8988T (cell line): ENCODE measurements at places on chromosomes 1 and 21.

DNA sequence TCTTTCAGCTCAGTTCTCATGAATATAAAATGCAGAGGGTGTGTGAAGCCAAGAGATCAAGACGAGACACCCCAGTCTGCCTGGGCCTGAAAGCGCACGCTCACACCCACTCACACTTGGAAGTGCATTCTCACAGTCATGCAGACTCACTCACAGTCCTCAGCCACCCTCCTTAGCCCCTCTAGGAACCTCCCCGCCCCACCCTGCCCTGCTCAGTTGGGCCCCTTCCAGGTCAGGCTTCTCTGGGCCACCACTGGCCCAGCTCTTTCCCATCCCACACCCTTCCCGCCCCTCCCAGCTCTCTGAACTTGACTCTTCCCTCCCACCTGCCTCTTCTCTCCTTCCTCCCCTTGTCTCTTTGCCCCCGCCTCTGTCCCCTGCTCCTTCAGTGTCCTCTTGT, 93.8 kb downstream of the EPHB2 start:
- DNase-seq = no peak

DNA sequence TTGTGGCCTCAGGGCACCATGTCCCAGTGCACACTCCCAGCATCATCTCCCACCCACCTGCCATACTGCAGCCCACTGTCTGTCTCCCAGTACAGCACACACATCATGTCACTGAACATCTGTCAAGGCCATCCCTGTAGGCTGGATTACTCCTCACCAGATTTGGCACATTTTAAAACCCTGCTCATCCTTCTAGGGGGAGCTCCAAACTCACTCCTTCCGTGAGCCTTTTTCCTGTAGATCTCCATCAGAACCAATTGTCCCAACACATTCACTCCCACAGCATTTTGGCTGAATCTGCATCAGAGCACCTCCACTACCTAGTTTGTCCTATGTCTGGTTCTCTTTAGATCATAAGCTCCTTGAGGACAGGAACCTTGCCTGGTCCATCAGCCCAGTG, 58.6 kb upstream of the GRIK3 start:
- no peak for DNase-seq

DNA sequence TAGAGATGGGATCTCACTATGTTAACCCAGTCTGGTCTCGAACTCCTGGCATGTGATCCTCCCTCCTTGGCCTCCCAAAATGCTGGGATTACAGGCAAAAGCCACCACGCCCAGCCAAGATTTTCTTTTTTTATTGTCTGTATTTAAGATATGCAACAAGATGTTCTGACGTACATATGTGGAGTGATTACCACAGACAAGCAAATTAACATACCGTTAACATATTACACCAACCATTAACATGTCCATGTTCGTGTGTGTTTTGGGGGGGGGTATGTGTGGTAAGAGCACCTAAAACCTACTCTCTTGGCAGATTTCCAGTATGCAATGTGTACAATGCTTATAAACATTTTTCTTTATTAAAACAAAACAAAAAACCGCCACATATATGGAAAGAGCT, 10.6 kb upstream of the KCNE2 start:
- DNase-seq = no peak

DNA sequence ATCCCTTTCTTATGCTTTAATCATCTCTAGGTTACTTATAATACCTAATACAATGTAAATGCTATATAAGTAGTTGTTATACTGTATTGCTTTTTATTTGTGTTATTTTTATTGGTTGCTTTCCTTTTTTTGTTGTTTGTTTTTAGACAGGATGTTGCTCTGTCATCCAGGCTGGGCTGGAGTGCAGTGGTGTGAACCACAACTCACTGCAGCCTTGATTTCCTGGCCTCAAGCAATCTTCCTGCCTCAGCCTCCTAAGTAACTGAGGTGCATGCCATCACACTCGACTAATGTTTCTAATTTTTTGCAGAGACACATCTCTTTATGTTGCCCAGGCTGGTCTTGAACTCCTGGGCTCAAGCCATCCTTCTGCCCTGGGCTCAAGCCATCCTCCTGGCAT, 26.9 kb downstream of the KRTAP19-8 start:
- no peak for DNase-seq

DNA sequence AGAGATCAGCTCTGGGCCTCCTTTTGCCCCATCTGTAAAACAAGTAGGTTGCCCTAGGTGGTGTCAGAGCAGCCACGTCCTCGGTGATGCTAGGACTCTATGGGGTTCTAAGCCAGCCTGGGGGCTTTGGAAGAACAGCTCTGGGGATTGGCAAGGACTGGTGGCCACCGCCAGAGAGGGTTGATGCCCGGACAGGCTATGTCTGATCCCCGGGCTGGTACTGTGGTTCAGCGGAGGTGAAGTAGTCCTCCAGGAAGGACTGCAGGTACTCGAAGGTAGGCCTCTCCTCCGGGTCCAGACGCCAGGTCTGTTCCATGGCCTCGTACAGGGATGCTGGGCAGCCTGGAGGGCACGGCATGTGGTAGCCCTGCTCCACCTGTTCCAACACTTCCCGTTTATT, 8.8 kb upstream of the AHDC1 start:
- DNase-seq = no peak

DNA sequence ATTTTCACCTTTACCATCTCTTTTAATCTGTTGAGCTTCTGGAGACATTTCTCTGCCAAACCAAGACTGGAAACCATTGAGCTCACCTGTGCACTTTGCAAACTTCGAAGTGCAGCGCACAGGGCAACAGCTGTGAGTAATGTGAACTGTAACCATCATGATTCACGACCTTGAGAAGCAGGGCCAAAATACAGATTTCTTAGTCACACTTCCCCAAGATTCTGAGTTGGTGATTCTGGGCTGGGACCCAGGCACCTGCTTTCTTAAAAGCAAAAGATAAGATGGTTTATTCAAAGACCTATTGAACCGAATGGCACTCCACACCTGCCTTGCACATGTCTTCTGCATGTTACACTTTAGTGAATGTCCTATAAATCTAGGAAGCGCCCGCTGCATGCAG, 10.2 kb downstream of the AGTRAP start:
- DNase-seq = no peak

GRCh38 chr1:188499690-188500089, 1670.9 kb downstream of the PLA2G4A start:
- DNase-seq = no peak

DNA sequence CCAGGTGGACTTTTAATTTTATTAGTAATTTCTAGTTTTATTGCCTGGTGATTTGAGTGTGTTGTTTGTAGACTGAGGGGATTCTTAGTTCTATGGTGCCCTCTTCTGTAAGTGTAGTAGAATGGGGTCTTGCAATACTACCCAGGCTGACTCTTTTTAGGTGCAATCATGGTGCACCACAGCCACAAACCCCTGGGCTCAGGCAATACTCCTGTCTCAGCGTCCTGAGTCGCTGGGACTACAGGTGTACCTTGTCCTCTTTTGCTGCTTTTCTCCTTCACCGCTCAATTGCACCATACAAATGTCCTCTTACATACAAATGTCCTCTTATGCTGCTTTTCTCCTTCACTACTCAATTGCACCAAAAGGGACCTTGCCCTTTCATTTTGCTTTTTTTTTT, 43.1 kb downstream of the SCP2 start:
- DNase-seq = no peak

- no peak for DNase-seq
These were observed 42.7 kb upstream of the GOLT1A start for GRCh38 chr1:204256531-204256930.

- no peak for DNase-seq
These were observed 63.9 kb downstream of the GRIK1 start for GRCh38 chr21:29875873-29876272.

- DNase-seq = no peak
These were observed 252.0 kb downstream of the RHOU start for GRCh38 chr1:228987286-228987685.

DNA sequence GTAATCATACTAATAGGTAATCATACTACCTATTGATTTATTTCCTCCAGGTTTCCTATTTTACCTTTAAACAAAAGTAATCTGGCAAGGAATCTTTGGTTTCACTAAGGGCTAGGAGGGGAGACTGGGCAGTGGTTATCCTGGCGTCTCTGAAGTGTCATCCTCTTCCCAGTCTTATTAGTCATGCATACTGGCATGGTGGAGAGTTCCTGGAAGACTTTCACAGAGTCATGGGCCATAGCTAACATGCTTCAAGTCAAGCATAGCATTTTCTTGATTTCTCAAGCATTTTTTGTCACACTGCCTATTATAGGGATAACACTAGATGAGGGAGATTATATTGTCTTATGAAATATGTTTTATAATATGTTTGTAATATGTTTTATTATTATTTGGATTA, 64.0 kb upstream of the ASB17 start:
- no peak for DNase-seq

DNA sequence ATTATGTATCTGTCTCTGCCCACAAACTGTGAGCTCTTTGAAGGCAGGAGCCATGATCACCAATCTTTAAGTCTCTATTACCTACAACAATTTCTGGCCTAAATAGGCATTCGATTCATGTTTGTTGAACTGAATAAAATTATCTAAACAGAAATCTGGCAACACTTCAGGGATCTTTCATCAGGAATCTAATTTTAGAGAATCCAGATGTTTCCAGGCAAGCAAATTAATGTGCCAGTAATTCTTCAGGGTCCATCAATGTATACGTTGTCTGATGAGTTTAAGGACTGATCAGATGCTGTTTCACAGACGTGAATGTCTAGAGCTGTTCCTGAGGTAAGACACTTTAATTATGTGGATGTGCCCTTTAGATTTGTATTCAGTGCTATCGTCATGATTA, 524.4 kb downstream of the PTPRC start:
- no peak for DNase-seq

GRCh38 chr1:245961137-245961540, 545.9 kb downstream of the SMYD3 start:
- no peak for DNase-seq

- DNase-seq = peak; percentile 19
These were observed 945 bp downstream of the SRSF4 start for GRCh38 chr1:29180497-29181412.

DNA sequence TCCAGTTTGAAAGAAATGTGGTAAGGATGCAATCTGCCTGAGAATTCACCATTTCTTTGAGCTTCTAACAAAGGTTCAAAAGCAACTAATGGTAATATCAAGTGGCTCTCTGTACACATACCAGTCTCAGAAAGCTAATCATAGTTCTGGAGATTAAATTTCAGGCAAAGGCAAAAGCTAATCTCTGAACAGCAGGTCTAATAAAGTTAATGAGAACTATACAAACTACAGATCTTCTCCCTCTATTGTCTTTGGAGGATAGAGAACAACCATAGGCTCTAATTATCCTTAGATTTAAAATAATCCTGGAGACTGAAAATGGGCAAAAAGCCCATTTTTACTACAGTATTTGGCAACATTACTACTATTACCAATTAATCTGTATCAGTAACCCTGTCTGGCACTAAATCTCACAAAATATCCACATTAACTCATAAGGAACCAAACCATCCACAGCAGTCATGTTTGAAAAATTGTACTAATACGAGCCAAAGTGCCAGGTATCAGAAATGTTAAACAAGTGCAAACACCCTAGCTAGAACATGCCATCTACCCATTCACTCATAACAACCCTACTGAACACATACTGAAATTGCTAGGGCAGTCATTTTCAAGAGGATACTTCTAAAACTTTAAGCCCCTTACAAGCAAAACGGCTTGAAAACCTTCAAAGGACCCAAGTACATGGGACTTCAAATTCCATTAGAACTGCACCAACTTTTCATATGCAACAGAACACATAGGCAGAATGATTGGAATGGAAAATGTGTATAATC, 4.8 kb downstream of the DIPK1A start:
- DNase-seq = no peak

DNA sequence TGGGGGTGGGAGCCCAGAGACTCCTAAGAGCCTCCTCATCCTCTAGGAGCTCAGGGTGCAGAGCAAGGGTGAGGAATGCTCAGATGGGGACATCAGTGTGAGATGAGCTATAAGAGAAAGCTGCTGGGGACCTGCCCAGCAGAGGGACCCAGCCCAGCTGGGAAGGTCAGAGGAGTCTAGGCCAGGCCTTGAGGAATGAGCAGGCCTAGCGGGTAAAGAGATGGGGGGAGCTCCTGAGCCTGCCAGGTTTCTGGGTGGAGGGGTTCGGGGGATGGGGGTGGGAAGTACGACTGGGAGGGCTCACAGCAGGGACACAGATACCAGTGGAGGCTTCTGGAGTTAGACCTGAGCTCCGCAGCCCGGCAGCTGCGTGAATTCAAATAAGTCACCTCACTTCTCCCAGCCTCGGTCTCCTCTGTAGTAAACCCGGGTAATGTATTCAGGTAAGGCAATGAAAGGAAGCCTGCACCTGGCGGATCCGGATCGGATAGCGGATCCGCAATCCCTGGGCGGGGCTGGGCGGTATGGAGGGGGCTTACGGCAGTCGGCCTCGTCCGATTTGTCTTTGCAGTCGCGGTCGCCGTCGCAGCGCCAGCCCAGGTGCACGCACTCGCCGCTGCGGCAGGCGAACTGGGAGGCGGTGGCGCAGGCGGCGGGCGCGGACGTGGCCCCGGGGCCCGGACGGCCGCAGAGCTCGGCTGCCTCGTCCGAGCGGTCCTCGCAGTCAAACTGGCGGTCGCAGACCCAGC, 38.0 kb upstream of the MAGOH start:
- DNase-seq = no peak

DNA sequence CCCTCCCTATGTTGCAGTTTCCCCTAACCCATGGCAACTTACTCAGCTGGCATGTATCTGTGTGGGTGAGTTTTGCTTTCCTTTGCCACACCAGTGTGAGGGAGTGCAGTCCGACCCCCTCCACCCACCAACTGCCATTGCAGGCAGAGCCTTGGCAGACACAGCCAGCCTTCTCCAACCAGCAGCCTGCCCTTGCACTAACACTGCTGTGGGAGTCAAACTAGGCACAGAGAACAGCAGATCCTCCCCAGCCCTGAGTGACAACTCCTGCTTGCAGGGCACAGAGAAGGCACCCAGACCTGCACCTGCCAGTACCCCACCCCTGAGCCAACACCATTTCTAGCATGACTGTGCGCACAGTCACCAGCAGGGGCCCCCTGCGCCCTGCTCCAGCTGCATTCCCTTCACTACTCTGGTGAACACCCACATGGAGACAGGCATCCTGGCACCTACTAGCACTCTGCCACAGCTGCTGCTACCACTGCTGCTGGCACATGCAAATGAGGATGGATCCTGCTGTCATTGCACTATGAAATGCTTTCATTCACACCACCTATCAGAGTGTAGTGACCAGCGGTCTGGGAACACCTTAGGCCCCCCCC, 98.4 kb downstream of the MAGI3 start:
- DNase-seq = no peak

GRCh38 chr1:202018468-202019234, 8.3 kb downstream of the ELF3 start:
- no peak for DNase-seq
